AG09309 (cell line): ENCODE measurements at places on chromosomes 5 and 9.
A peak's percentile ranks its signal among the peaks of the same experiment; 100 is the strongest.

DNA sequence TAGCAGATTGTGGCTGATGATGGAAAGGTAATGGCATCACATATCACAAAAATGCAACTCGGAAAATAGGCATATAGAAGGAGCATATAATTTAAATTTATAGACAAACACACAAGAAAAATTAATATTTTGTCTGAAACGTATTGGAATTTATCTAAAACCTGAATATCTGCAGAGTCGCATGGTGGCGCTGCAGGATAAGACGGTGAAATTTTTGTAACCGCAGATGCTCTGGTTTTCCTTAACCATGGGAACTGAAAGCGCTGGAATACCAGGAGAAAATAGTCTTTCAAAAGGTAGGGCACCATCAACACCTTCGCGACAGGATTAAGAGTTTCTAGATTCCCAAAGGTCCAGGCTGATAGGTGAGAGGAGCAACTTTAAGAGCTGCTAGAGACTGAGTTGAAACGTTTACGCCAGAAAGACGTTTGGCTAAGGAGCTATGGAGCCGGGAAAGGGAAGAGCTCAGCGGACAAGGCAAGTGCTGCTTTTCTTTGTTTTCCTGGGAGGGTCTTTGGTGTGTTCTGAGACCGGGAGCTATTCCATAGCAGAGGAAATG lies 11.0 kb upstream of the PCDHB15 start:
- DNase-seq = no peak

DNA sequence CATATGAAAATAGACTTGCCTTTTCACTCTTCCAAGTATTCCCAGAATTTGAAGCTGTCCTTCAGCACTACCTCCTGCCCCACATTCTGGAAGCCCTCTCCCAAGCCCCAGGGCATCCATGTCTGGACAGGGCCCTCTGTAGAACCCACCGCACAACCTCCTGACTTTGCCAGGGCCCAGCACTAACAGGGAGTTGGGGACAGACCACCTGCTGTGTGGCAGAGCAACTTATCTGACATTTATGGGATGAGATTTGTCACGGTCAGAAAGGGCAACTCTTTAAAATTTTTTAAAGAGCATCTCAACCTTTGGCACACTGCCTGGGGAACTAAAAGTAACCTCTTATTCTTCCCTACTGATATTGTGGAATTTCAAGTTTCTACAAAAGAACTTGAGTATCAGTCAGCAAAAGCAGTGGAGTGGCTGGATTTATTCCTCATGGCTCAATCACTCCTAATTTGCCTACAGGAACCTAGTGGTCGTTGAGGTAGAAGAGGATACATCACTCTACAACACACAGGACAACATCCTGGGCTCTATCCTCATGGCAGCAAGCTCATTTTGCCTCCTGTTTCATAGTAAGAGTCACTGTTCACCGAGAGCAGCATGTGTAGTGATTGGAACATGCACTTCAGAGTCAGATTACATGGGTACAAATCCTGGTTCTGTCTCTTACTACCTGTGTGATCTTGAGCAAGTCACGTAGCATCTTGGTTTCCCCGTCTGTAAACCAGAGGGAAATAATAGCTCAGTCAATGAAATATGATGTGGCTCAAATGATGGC lies 285.3 kb downstream of the ENC1 start:
- no peak for DNase-seq

DNA sequence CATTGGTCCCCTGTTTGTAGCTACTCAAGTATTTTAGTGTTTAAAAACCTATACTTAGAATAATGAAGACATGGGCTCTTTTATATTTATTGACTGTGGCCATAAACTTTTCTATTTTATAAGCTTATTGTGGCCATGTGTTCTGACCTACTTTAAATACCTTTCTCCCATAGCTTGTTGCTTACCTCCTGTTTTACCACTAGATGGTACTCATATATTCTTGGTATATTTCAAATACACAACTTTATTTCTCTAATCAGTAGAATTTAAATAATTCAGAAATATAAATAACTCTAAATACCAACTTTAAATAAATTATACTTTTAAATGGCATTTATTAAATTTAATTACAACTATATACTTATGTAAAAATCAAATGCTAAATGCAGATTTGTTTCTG lies 498.0 kb downstream of the PRDM9 start:
- no peak for DNase-seq

GRCh38 chr5:171308453-171309275 lies at the start of gene TLX3:
Gene TLX3, plus strand, starts transcription at chr5:171309248. Its CDS starts 118 bp downstream, at chr5:171309366.
- DNase-seq = no peak

DNA sequence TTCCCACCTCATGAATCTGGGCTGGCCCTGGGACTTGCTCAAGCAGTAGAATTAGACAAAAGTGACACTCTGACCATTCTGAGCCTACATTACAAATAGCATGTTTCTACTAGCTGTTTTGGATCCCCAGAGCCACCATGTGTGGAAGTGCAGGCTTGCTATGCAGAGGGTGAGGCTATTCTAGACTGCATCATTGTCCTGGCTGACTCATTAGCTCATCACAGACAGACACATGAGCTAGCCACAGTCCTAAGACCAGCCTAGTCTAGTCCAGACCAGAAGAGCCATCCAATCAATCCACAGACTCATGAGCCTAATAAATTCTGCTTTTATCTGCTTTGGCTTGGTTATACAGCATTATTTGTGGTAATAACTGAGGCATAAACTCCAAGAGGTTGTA lies 351.9 kb downstream of the PRELID2 start:
- DNase-seq = no peak

DNA sequence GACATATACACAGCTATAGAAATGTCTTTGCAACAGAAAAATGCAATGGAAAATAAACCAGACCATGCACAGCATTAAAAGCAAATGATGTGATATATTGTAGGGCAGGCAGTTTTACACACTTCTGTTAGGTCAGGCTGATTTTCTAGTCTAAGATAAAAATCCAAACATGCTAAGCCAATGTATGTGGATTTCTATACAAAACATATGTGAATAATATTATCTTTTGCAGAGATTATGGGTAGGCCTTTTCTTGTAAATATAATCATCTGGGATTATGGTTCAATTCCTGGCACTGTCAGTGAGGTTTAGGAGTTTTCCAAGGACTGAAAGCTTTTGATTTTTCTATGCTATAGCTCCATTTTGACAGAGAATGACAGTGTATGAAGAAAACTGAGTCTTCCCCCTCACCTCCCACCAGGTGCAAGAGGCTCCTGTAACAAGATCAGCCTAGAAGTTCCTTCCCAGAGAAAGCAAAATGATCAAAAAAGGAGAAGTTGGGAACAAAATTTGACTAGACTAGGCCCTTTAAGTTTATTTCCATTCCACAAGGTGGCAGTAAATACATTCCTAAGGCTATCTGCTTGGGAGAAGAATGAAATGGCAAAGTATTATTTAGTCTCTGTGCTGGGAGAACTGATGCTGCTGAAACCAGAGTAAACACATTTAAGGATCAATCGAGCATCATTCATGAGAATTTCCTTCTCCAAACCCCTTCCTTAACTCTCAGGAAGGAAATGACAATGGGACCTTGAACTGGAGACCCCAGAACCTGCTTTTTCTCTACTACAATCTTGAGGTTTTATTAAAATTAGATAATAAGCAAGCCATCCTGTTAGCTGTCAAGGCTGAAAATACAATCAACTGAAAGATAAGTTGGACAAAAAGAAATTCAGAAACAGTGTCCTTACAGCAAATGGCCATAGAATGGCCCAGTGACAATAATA lies 133.0 kb upstream of the TUT7 start:
- DNase-seq = peak; percentile 58

GRCh38 chr9:133558191-133559126 lies 24.0 kb downstream of the ADAMTSL2 start:
- peak; percentile 31 for DNase-seq

- no peak for DNase-seq
Observed at GRCh38 chr5:154737667-154738320, 17.4 kb upstream of the LARP1 start.

- no peak for DNase-seq
Observed at GRCh38 chr5:165143741-165144140, 1638.3 kb downstream of the MAT2B start.
